Thyroid gland (tissue), 4 donors: ENCODE measurements at places on chromosomes 12 and 14. TPM values are rescaled to one million over a fixed set of nuclear protein-coding genes. Genes with fewer than 3 reads are reported as not detected.

Gene SLC17A8
- not detected for total RNA-seq

DNA sequence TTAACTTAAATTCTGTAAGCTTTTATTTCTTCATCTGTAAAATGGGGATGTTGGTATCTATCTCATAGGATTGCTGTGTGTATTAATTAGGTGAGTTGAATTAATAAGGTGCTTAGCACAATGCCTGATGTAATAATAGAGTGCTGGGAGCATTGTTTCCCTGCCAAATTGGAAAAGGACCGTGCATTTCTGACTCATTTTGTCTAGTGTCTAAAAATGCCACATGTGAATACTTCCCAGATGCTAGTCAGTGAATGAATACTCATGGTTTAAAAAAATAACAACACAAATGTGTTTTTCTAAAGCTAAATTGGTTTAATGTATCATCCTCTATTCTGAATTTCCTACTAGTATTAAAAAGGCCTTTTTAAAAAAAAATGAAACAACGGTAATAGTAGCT lies 45.4 kb upstream of the NEDD1 start:
- H3K4me3 ChIP-seq = no peak overlapping the region
- DNase-seq = no peak
- H3K4me1 ChIP-seq = no peaks in the 10 kb centered on the region

- H3K4me3 ChIP-seq = no peak overlapping the region
- H3K27ac ChIP-seq = peak overlapping the region; percentile 72
- DNase-seq = peak; percentile 67
- no peaks in the 10 kb centered on the region for H3K27me3 ChIP-seq
- H3K4me1 ChIP-seq = peaks cover 16% of the 10 kb centered on the region
Measured at GRCh38 chr12:6182279-6182898, 17.8 kb upstream of the CD9 start.

- no peak overlapping the region for H3K27ac ChIP-seq
- no peak overlapping the region for H3K4me3 ChIP-seq
- DNase-seq = no peak
- no peaks in the 10 kb centered on the region for H3K36me3 ChIP-seq
- H3K4me1 ChIP-seq = no peaks in the 10 kb centered on the region
Measured at GRCh38 chr12:20055856-20056255, 312.5 kb upstream of the PDE3A start.

GRCh38 chr12:24496755-24497154 lies 452.1 kb downstream of the BCAT1 start:
- no peaks in the 10 kb centered on the region for H3K36me3 ChIP-seq
- no peak for DNase-seq
- peaks cover 18% of the 10 kb centered on the region for H3K4me1 ChIP-seq
- H3K27me3 ChIP-seq = no peaks in the 10 kb centered on the region
- H3K4me3 ChIP-seq = no peak overlapping the region

DNA sequence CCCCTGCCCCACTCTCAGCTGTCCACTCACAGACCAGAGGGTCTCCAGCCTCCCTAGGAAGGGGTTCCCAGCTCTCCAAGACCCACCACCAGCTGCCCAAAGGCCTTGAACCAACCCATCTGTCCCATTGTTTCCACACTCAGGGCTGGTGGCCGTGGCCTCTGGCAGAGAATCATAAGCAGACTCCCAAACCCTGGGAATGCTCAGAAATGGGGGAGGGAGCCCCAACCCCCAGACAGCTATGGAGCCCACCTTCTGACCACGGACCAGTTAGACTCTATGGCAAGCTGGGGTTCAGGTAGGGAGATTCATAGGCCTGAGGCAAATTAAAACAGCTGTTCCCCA lies 280.0 kb downstream of the DPF3 start:
- no peaks in the 10 kb centered on the region for H3K36me3 ChIP-seq
- H3K4me3 ChIP-seq = no peak overlapping the region
- H3K27me3 ChIP-seq = no peaks in the 10 kb centered on the region
- peaks cover 41% of the 10 kb centered on the region for H3K4me1 ChIP-seq

DNA sequence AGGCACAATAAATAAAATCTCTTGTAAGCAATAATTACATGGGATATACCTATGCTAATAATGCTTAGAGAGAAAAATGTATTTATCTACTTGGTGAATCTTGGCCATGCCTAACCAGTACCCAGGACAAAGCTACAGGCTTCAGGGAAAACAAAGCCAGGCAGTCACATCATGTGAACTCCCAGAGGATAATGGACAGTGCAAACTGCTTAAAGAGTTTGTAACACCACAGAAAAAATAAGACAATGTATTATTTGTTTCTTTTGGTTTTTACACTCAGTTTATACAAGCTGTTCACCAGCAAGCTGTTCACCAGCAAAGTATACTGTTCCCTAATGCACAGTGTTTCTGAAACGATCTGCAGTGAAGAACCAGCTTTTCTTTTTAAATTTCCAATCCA lies 38.0 kb downstream of the DICER1 start:
- no peak overlapping the region for H3K4me3 ChIP-seq
- H3K36me3 ChIP-seq = peaks cover 16% of the 10 kb centered on the region
- no peaks in the 10 kb centered on the region for H3K27me3 ChIP-seq
- peaks cover 8% of the 10 kb centered on the region for H3K4me1 ChIP-seq
- no peak for DNase-seq

- DNase-seq = no peak
- no peaks in the 10 kb centered on the region for H3K27me3 ChIP-seq
- H3K4me1 ChIP-seq = no peaks in the 10 kb centered on the region
- H3K27ac ChIP-seq = no peak overlapping the region
Measured at GRCh38 chr12:130118181-130118580, 44.1 kb upstream of the FZD10 start.

GRCh38 chr14:80390906-80391305 lies 179.6 kb upstream of the DIO2 start:
- H3K27ac ChIP-seq = no peak overlapping the region
- H3K27me3 ChIP-seq = no peaks in the 10 kb centered on the region
- no peaks in the 10 kb centered on the region for H3K36me3 ChIP-seq
- H3K4me3 ChIP-seq = no peak overlapping the region
- H3K4me1 ChIP-seq = peaks cover 24% of the 10 kb centered on the region

Gene IFNG-AS1
- total RNA-seq = 0.27 TPM

DNA sequence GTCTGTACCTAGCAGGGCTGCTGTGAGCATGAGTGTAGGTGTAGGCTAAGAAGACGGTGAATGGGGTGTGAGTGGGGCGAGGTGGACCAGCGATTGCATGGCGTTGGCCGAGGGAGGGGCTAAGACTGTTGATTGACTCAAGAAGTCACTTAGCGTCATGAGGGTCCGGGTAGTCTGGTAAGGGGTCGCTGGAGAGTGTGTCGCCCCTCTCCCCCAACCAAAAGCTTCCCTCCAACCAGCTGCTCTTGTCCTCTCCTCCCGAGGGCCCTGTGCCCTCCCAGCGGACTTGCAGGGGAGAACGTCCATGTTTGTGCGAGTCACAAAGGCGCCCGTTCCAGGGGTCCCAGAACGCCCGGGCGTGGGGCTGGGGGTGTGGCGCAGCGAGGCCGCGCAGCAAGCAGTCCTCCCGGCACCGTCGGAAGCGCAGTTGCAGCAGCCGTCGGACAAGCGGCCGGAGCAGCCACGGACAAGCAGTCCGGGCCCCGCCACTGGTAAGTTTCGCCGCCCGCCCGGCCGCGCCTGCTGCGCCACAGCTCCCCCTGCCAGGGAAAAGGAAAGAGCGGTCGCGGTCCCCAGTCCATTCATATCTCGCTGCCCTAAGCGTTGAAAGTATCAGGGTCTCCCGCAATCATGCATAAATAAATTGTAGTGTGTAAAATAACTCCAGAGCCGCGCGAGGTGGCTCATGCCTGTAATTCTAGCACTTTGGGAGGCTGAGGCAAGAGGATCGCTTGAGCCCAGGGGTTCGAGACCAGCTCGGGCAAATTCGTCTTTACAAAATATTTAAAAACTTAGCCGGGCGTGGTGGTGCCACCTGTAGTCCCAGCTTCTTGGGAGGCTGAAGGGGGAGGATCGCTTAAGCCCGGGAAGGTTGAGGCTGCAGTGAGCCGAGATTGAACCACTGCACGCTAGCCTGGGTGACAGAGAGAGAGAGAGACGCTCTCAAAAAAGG lies at the start of gene CCDC63:
TSS of gene CCDC63 (plus strand) at position 373 of the 952 bp plus-strand sequence. CDS start 5,968 bp downstream, outside the sequence.
- H3K27me3 ChIP-seq = no peaks in the 10 kb centered on the region
- DNase-seq = peak; percentile 50
- H3K27ac ChIP-seq = no peak within 1 kb of the TSS
- no peaks in the 10 kb centered on the region for H3K36me3 ChIP-seq
- no peaks in the 10 kb centered on the region for H3K4me1 ChIP-seq
- no peak within 1 kb of the TSS for H3K4me3 ChIP-seq
